ENCODE measurements at places on chromosomes 7 and 10. TPM values are rescaled to one million over a fixed set of nuclear protein-coding genes. Genes with fewer than 3 reads are reported as not detected.

The RET gene
- total RNA-seq, result 1.6 TPM

The ZNF488 gene
- total RNA-seq, result 1.8 TPM

The CLRN3 gene
- 40.8 TPM for total RNA-seq

The ADCY1 gene
- total RNA-seq, result 1.5 TPM

The ATP6V0A4 gene
- total RNA-seq, result not detected

The CHCHD1 gene
- total RNA-seq, result 28.0 TPM

The ABCC2 gene
- 183 TPM for total RNA-seq

The WNT8B gene
- not detected for total RNA-seq

The FGFR2 gene
- 135 TPM for total RNA-seq

The FBXL13 gene
- total RNA-seq, result 2.5 TPM

DNA sequence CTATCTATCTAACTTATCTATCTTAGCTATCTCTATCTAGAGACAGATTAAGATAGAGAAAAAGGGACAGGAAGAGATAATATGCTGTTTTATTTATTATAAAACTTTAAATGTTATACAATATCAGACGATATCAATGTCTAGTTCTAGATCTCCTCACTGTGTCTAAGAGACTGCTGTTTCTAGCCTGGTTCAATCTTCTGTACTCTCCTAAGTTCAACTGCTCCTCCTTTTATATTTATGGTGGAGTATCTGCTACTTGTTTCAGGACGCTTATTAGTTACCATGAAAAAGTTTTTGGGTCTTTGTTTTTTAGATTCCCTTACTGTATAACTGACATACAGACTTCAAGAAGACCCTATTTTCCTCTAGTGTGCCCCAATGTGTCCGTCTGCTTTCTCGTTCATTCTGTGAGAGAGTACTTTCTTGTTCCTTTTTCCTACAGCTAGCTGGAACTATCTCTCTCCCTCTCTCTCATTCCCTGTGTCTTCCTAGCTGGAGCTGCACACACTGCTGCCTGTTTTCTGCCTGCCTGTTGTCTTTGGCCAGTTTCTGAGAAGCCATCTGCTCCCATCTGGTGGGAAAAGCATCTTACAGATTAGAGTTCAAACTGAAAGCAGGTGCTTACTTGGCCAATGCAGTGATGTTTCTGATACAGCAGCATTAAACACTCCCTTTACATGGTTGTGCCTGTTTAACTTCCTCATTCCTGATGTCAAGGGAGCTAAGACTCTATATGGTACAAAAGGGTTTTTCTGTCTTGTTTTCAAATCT is 49.4 kb upstream of the ARL4A start:
- no peak for DNase-seq

DNA sequence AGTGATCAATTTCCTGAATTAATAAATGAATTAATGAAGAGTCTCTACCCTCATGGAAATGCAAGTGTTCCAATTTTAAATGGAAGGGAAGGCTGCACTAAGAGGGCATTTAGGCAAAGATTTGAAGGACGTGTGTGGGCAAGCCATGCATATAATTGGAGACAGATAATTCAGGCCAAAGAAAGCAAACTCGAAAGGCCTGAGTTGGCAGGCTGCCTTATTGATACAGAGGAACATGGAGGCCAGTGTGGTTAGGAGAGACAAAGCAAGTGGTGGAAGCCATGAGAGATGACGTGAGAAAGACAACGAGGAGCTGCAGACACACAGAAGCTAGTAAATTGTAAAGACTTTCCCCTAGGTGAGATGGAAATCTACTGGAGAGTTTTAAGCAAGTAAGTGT is 15.4 kb upstream of the PCLO start:
- no peak for DNase-seq

DNA sequence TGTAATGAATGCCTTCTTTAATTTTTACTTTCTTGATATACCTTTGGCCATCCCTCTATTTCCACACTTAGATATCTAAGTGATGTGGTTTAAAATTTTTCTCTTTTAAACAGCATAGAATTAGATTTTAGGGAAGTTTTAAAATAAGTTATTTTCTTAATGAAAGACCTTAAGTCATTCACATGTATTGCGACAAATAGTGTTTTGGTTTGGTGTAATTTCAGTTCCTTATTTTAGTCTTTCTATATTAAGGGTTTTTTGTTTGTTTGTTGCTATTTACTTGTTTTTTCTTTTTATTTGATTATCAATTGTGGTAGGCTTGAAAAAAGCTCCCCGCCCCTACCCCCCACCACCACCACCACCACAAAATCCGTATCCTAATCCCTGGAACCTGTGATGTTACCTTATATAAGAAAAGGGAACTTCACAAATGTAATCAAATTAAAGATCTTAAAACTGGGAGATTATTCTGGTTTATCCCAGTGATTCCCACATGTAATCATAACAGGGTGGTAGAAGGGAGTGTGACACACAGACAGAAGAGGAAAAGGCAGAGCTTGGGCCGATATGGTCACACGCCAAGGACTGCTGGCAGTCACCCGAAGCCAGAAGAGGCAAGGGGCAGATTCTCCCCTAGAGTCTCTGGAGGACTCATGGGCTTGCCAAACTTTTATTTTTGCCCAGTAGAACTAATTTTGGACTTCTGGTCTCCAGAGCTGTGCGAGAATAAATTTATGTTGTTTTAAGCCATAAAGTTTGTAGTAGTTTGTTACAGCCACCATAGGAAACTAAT is 149.7 kb downstream of the NPSR1 start:
- no peak for DNase-seq

DNA sequence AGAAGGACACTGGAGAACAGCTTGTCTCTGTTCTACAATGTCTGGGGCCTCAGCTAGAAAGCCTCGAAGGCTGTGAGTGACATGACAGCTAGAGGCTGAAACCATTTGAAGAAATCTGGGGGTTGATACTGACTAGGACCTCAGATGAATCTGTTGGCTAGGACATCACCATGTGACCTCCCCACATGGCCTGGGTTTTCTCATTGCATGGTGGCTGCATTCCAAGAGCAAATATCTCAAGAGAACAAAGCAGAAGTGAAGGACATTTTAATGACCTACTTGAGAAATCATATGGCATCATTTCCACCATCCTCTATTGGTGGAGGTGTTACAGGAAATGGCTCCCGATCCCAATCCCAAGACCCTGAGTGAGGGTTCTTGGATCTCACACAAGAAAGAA is 450.6 kb upstream of the AUTS2 start:
- no peak for DNase-seq

GRCh38 chr10:124675261-124675660 is 68.9 kb downstream of the FAM53B start:
- DNase-seq, result no peak

DNA sequence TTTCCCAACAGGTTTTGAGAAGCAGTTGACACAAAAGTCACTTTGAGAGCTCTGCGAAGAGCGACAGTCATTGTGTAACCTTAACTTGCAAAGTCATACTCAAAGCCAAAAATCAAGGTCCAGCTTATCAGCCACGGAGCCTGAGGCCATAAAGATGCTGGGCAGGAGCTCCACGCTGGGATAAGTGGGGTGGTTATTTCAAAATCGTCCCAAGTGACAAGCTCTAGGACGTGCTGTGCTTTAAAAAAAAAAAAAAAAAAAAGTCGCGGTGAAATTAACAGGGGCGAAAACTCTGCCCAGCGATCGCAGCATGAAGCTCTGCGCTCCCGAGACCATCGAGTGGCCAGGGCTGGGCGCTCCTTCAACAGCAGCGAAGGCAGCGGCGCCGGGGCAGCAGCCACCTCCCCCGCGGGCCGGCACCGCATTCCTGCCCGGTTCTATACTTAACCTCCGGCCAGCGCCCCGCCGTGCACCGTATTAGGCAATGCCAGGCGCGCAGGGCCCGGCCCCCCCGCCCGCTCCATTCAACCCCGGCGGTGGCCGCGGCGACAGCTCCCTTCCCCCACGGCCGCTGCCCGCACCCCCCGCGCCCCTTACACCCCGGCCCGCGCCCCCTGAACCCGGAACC is 657 bp downstream of the HACD1 start:
- peak; percentile 56 for DNase-seq

DNA sequence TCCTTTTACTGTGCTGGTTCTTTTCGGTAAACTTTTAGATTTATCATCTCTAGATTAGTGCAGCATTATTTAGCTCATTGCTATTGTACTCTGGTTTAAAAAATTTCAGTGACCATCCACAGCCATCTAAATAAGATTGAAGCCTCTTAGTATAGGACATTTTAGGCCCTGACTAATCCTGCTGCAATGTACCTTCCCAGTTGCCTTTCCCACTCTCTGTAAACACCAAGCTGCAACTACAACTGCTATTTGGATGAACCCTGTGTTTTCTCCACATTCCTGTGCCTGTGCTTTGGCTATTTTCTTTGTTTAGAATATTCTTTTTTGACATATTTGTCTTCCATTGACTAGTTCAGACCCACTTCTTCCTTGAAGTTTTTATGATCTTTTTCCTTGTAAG is 314.6 kb downstream of the AUTS2 start:
- DNase-seq, result no peak

DNA sequence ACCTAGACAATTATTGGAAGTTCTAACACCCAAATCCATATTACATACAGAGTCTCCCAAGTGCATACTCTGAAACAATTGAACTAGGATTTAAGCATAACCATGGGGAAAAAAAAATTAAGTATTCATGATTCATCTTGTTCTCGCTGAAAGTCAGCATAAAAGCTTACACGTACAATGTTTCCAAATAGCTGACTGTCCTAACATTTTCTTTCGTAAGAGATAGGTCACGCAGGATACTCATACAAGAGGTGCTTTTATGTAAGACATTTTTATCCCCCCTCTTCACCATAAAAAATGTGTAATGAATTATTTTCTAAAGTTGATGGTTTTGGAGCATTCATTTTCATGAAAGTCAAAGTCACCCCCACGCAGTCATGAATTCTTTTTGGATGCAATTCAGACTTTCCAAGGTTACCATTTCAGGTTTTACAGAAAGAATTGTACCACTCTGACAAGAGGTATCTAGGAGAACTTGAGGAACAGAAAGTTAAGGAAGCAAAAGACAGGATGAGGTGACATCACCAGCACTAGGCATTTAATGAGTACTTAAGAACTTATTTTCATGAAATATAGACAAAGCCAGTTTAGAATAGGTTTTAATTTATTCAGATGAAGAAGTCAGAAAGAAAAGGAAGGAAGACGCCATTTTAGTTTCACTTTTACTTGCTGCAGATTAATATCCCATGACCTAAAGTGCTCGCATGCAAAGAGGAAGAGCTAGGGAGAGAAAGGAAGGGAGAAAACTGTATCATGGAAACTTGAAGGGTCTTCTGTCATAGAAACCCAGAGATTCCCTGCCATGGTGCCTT is 55.8 kb downstream of the TMEM26 start:
- DNase-seq, result no peak

DNA sequence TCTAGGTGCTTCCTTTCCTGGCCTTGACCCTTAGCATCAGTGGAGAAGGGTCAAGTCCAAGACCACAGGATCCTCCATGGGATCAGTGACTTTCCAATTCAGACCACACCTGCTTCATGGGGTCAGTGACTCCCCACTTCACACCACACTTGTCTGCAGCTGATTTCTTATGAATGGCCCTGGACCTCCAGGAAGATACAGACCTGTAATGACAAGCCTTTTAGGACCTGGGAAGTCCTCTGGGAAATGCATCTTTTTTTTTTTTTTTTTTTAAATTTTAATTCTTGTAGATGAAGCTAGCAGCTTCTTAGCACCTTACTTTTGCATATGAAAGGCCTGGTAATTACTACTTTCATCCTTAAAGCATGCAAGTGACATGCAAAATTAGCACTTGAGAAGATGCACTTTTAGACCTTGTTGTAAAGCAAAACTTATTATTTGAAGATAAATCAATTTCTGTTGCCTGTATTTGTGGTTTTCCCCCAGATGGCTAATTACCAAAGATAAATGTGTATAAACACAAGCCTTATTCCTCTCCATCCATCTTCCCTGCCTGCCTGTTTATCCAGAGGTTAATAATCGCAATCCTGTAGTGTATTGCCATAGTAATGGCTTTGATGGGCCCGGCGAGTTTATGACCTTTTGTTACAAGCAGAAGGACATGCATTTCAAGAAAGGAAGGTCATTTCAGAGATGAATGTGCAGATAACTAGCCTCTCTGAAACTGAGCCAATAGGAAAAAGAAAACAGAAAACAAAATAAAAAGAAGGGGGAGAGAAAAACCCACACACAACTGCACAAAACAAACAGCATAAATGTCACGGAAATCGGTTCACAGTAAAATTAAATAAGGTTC is 1018.7 kb downstream of the TYW1 start:
- DNase-seq, result no peak

DNA sequence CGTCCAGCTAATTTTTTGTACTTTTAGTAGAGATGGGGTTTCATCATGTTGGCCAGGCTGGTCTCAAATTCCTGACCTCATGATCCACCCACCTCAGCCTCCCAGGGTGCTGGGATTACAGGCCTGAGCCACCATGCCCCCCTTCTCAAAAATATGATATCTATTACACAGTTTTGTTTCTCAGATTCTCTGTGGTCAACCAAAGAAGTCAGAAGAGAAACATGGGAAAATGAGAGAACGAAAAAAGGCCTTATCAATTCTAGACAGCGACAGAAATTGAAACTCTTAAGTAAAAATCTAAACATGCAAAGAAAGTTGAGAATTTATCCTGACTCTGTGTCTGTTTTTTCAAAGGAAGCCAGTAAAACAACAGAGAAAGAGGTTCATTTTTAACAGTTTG is 283.8 kb upstream of the PLXDC2 start:
- DNase-seq, result no peak

- DNase-seq, result no peak
These were observed 178.1 kb downstream of the AVL9 start for GRCh38 chr7:32673275-32673983.

DNA sequence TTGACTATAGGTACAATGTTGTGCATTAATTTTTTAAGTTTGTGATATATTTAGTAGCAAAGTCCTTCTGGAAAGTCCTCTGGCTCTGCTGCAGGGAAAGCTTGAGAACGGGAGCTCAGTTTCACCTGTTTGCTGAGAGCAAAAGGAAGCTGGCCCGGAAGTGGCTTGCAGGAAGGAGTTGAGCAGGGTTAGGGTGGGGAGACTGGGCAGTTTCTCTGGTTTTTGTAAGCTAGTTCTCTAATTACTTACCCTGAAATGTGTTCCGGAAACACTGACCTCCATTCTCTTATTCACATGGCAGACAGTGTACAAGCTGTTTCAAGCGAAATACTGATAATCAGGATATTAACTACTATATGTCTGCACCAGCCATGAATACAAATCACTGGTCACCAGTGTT is 22.3 kb downstream of the MAP3K8 start:
- no peak for DNase-seq

GRCh38 chr10:113992471-113993011 is 51.1 kb upstream of the ADRB1 start:
- DNase-seq, result no peak

- no peak for DNase-seq
These were observed 667.6 kb upstream of the FOXK1 start for GRCh38 chr7:4014346-4015050.

- DNase-seq, result no peak
These were observed 48.6 kb upstream of the CNPY1 start for GRCh38 chr7:155594961-155595366.

GRCh38 chr10:22737587-22737986 is 23.2 kb upstream of the PIP4K2A start:
- no peak for DNase-seq

- DNase-seq, result no peak
These were observed 43.0 kb downstream of the UNCX start for GRCh38 chr7:1275451-1276381.
